HL-60 (cell line): ENCODE measurements at places on chromosomes 1 and 21.

DNA sequence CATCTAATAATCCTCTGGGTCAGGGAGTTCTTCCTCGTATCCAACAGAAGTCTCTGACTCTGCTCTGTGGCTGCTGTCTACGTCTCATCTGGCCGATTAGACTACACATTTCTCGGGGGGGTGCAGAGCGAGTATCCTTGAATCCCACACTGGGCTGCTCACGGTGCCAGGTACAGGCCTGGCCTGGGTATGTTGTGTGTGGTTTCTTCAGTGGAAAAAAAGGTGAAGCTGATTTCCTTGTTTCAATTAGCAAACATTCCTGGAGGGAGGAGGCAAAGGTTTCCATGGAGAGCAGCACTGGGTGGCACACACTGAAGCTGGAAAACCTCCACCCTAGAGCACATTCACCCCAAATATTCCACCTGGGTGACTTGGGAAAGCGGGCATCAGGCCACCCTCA lies 2.0 kb upstream of the RAB7B start:
- no peak for DNase-seq

GRCh38 chr1:81234237-81234636 lies 566.5 kb upstream of the ADGRL2 start:
- no peak for DNase-seq

DNA sequence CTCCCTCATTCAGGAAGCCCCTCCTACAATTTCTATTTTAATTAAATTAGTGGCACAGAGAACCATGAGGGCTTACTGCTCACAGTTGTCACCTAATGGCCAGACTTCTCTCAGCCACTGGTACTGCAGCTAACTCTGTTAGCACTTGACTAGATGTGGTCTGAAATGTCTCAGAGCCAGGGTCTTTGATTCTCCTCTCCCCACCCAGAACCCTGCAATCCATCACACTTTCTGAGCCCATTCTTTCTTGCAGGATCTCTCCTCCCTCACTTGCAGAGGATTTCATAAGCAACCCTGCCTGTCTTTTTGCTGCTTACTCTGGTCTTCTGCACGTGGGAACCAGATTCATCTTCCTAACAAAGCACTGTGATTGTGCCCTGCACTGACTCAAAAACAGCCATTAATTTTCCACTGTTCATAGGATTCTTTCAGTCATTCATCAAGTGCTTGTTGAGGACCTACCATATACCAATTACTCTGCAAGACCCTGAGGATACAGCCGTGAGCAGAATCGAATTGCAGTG lies 108.4 kb downstream of the EDEM3 start:
- DNase-seq = no peak

DNA sequence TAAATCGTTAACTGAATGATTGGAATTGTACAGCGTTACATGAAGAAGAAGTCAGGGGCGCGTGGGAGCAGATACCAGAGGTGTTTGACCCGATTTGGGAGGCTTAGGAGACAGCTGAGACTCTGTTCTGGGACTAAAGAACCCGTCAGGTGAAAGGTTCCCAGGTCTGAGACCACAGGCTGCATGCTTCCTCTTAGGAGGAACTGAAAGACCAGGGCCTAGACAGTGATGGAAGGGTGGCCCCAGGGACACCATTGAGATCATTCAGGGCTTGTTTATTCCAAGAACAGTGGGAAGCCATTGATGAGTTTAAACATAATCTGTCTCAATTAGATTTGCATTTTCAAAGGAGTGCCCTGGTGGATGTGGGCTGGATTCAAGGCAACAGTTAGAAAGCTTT lies 904 bp downstream of the KLF17 start:
- DNase-seq = no peak

- DNase-seq = no peak
Measured at GRCh38 chr1:243946253-243946652, 96.2 kb upstream of the AKT3 start.

DNA sequence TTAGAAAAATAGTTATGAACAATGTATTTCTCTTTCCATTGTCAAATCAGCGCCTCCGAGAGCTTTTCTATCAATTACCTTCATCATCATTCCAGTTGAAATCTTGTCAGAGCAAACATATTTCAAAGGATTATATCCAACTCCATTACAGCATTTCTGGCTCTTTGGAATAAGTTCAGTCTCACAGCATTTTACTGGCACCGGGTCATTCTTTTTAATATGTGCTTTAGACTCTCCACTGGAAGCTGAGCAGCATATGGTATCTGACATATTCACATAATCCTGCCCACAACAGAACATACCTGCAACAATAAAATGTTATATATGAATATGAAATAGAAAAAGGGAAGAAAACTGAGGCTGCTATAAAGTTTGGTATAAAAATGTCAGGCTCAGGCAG lies 222.9 kb downstream of the KCTD3 start:
- no peak for DNase-seq

DNA sequence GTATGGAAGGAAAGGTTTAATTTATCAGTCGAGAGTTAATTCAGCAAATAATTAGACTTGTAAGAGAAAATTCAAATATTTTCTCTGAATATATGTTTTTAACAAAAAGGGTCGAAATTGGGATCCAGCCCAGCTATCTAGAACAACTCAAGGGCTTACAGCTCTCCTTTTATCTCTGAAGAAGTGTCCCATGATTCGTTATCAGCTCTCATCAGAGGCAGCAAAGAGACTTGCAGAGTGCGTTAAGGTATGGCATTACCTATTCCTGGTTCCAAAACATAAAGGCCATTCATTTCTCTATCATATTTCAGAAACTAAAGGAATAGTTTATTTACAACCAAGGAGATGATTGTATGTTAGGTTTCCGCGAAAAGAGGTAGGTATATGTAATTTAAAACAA lies 9.4 kb downstream of the VPS45 start:
- no peak for DNase-seq

- no peak for DNase-seq
Measured at GRCh38 chr21:29333406-29333805, 34.7 kb downstream of the BACH1 start.

DNA sequence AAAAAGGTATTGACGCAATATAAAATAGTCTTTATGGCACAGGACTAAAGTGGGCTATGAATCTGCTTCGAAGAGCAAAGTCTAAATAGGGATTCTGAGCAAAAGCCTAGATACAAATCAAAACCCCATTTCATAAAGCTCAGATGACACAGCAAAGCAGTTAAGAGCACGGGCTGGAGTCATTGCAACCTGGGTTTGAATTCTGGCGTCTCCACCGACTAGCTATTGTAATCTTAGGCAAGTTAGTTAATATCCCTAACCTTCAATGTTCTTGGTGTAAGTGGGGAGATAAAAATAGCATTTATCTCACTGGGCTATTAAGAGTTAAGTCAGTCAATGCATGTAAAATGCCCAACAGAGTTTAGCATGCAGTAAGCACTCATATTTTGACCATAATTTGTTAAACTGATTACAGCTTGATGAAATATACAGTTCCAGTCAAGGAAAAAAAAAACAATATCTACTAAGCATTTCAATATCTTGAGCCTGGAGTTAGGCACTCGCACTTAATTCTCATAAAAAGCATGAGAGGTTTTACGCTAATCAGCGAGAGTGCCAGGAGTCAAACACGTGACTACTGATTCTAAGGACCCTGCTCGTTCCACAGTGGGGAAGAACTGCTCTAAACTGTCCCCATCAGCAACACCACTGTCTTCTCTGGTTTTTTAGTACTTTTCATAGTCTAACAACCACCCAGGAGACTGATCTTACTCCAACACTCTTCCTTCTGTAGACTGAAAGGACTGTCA lies 75.5 kb downstream of the JAK1 start:
- DNase-seq = no peak

DNA sequence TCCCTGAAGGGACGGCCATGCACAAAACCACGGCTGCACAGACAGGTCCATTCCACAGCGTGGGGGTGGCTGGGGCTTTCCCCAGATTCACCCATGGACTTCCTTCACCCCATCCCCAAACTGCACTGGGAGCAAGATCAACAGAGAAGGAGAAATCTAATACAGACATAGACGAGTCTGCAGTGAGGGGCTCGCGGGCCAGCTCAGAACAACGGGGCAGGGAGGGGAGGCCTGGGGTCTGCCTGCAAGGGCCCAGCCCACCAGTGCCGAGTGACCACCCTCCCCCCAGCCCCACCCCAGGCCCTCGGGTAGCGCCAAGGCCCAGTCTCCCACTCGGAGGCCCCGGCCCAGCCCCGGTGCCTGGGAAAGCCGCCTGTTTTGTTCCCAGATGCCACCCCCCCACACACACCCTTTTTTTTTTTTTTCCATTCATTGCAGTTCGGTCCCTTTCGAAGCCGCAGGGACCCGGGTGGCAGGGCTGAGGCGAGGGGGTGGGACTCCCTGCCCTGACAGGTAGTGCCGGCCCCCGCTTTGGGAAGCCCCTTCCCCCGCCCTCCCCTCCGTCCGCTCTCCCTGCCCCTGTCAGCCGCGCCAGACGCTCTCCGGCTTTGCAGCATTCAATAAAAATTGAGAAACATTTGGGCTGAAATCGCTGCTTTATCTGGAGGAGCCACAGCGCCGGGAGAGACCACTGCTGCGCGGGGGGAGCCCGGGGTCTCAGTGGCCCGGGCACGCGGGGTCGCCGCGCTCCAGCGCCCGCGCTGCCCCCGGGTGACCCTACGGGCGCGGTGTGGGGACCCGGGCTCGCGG lies 543 bp upstream of the EPHB2 start:
- DNase-seq = peak; percentile 42

DNA sequence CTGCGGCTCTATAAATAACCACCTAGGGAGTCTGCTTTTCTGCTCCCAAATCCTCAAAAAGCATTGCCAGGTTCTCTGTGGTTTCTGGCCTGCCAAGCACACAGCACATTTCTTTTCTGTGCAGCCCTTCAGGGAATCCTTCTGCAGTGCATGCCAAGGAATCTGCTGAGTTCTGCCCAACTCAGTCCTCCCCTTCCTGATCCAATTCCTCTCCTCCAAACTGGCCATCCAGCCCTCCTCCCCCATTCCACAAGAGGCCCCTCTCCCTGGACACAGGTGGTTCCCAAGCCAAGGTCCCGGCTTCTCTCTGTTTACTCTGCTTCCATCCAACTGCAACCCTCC lies 61.8 kb downstream of the HIVEP3 start:
- DNase-seq = no peak

DNA sequence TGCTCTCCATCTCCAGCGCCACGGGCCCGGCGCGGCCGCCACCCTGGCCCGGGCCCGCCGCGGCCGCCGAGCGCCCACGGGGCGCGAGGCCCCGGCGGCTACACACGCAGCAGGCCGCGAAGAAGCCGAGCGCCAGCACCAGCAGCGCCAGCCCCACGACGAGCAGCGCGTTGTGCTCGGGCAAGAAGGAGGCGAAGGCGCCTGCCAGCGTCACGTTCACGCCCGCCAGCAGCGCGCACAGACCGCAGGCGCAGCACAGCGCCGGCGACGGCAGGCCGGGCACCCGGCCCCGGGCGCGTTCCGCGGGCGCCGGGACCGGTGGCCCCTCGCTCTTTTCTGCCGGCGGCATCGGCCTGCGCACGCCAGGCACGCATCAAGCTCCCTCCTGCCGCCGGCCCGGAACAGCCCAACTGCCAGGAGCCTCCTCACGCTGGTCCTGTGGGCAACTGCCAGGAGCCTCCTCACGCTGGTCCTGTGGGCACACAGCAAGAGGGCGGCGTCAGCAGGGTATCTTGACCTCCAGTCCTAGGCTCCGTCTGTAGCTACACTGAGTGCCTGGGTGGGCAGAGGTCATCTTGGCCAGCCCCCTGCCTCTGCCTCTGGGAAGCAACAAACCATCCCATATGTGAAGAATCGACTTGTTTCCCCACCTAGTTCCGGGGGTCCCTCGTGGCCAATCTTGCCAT lies 18.1 kb downstream of the KNCN start:
- DNase-seq = peak; percentile 24

- no peak for DNase-seq
Measured at GRCh38 chr1:23283667-23284602, 60.1 kb downstream of the HNRNPR start.

GRCh38 chr1:51093581-51093980 lies 8.4 kb upstream of the C1orf185 start:
- peak; percentile 56 for DNase-seq

DNA sequence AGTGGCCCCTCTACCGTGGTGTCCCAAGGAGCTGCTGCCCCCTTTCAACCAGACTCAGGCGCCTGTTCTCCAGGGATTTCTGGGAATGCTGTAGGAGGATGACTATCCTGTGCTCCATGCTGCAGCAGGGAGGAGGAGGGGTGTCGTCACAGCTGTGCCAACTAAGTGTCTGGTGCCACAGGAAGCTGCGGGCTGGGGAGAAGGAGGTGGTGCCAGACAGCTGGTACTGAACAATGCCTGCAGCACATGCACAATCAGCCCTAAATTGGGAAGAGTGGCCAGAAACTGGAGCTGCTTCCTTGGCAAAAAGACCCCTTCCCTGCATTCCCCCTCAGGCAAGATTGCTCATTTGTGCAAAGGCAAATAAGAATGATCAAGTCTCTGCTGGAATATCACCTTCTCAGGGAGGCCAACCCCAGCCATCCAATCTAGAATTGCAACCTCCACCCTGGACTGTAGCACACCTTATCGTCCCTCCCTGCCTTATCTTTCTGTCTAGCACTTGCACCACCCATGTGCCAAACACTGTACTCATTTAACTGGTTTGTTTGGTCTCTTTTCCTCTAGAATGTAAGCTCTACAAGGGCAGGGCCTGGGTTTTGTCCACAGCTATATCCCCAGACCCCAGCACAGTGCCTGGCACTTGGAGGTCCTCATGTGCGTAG lies 33.3 kb downstream of the LAMB3 start:
- peak; percentile 28 for DNase-seq

DNA sequence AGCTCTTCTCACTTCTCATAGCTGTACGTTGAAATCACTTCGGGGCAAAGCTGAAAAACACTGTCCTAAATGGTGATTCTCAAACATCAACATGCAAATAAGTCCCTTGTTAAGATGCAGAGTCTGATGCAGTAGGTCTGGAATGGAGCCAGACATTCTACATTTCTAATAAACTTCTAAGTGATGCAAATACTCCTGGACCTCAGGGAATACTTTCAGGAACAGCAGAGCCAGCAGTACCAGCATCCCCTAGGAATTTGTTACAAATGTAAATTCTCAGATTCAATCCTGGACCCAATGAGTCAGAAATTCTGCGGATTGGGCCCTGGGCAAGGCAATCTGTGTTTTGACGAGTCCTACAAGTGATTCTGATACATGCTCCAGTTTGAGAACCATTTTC lies 152.3 kb downstream of the PCNX2 start:
- no peak for DNase-seq

DNA sequence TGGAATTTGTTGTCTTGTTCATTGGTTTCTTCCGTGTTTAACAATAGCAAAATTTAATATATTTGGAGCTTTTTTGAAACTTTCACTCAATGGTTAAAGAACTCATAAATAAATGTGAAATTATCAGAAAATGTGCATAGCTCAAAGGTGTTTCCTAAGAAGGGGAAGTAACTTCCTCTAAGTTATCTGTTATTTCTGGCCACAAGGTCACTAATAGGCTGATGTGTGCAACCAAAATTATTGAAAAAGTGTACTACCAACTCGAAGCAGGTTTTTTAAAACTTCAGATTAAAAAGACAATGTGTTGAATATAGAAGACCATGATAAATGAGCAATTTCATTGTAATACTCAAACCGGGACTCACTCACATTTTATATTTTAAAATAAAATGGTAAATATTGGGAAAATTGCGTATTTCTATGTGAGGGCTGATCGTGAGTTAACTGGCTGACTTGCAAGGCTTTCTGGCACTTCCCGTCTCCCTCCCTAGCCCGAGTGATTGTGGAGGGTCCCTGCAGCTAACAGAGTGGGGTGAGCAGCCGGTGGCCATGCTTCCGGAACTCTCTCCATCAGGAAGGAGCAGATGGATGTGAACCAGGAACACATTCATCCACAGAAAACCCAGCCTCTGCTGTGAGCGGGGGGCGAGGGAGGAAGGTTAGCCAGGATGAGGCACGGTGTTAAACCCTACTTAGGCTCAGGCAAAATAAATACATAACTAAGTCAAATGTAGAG lies 96.9 kb downstream of the ERG start:
- no peak for DNase-seq
